ENCODE measurements at places on chromosomes 1 and 21. TPM values are rescaled to one million over a fixed set of nuclear protein-coding genes. Genes with fewer than 3 reads are reported as not detected.

- DNase-seq = no peak
Observed at GRCh38 chr1:97488530-97488929, 432.3 kb downstream of the DPYD start.

GRCh38 chr21:17492415-17493168, 20.3 kb upstream of the CXADR start:
- DNase-seq = no peak

DNA sequence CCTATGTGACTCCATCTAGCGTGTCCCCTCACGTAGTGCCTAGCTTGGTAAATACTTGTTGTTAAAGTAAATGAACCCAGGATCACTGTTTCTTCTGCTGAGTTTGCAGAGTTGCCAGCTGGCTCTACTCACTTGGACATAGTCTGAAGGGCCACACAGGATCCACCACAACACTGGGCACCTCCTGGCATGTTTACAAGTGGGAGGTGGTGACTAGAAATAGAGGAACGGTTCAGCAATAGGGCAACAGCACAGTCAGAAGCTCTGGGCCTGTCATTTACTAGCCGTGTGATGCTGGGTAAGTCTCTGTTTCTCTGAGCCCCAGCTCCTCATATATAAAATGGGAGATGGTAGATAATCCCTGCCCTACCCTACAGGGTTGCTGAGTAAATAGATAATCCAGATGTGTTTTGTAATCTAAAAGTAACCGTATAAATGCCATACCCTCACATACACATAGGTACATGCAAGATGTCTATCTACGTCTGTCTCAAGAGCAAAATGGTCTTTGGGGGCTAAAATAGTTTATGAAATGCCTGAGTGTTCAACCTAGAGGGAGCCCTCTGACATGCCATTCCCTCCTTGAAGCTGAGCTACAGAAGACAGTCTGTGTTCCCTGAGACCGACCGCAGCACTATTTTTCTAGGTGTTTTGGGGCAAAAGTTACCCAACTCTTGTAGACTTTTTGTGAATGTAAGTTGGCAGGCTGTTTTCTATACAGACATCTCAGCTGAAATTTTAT, 20.5 kb downstream of the RNF220 start:
- no peak for DNase-seq

DNA sequence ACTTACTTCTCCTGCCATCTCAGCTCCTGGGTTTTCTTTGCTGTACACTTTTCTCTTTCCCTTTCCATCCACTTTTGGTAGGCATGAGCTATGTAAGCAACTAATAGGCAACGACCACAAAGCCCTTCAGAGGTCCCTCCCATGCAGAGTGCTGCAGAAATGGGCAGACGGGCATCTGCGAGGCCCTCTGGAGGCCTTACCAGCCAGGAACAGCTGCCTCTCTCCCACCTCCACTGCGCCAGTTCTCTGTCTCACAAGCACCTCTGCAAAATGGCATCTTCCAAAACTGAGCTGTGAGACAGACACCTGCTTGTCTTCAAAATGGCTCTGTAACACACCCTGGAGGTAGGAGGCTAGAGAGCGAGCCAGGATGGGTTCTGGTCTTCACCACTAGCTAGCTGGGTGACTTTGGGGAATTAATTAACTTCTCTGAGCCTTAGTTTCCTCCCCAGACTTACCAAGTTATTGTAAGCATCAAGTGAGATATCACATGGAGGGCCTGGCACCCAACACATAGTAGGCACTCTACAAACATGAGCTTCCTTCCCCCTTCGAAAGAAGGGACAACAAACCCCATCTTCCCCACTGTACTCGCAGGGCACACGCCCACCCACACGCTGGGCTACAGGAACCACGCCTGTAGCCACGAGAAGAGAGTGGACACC, 62.0 kb downstream of the BCAR3 start:
- DNase-seq = no peak

DNA sequence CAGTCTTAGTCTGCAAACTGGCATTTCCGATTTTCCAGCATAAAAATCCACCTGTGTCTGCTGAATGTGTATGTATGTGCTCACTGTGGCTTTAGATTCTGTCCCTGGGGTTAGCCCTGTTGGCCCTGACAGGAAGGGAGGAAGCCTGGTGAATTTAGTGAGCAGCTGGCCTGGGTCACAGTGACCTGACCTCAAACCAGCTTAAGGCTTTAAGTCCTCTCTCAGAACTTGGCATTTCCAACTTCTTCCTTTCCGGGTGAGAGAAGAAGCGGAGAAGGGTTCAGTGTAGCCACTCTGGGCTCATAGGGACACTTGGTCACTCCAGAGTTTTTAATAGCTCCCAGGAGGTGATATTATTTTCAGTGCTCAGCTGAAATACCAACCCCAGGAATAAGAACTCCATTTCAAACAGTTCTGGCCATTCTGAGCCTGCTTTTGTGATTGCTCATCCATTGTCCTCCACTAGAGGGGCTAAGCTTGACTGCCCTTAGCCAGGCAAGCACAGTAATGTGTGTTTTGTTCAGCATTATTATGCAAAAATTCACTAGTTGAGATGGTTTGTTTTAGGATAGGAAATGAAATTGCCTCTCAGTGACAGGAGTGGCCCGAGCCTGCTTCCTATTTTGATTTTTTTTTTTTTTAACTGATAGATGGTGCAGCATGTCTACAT, 2.5 kb upstream of the OLFML3 start:
- DNase-seq = no peak

DNA sequence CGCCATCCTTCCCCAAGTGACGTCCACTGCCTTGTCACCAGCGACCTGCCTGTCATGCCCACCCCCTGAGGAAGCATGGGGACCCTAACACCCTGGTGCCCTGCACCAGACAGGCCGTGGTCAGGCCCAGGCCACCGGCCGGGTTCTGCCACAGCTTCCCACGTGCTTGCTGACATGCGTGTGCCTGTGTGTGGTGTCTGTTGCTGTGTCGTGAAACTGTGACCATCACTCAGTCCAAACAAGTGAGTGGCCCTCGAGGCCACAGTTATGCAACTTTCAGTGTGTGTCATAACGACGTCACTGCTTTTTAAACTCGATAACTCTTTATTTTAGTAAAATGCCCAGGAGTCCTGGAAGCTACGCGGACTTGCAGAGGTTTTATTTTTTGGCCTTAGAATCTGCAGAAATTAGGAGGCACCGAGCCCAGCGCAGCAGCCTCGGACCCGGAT, 8.5 kb upstream of the CTRC start:
- no peak for DNase-seq

- no peak for DNase-seq
Observed at GRCh38 chr1:174766727-174767126, 233.0 kb upstream of the CACYBP start.

DNA sequence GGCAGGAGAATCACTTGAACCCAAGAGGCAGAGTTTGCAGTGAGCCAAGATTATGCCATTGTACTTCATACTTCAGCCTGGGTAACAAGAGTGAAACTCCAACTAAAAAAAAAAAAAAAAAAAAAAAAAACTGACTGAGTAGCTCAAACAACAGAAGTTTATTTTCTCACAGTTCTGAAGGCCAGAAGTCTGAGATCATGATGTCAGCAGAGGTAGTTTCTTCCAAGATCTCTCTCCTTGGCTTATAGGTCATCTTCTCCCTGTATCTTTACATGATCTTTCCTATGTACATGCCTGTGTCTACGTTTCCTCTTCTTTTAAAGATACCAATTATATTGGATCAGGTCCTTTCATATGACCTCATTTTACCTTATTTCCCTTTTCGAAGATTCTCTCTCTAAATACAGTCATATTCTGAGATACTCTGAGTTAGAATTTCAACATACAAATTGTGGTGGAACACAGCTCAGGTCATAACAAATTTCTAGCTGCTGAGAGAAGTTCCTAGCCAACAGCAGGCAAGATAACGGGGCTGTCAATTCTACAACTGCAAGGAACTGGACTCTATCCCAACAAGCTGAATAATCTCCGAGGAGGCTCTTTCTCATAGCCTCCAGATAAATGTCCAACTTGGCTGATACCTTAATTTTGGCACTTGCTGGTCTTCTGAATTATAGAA, 187.7 kb upstream of the ADAMTS5 start:
- no peak for DNase-seq

- no peak for DNase-seq
Observed at GRCh38 chr1:47819574-47819888, 177.7 kb downstream of the TRABD2B start.

The FAAH gene
- 20.1 TPM for polyA plus RNA-seq

The RASAL2 gene
- 12.3 TPM for polyA plus RNA-seq

Data from forelimb muscle (tissue), 1 donor.